Cortex of kidney (tissue), 1 donor: ENCODE measurements at places on chromosomes 4 and X.

DNA sequence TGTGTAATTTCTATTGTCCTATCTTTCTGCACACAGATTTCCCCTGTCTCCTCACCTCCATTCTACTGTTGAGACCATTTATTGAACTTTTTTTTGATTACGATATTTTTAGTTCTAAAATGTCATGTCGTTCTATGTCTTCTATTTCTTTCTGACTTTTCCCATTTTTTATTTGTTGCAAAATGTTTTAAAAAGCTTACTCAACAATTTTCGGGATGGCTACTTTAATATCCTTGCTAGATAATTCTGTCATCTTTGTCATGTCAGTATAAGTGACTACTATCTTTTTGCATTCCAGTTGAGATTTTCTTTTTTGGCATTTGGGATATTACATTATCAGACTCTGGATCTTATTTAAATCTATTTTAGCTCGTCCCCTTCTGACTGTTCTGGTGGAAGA lies 7.5 kb upstream of the DMD start:
- no peak for DNase-seq

DNA sequence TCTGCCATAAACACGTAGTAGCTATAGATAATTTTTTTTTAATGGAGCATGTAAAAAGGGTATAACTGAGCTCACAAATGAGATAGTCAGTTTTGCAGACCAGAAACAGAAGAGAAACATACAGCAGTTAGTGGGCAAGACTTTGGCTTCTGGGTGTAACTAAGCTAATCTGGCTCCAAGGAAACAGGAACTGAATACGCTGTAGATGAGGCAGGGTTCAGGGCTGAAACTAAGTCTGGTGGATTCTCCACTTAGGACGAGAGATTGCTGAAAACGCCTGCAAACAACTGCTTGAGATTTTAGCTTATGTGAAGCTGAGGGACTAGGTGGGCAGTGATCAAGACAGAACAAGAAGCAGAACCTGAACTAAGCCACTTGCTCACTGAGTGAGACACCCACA lies 91.7 kb downstream of the SMIM20 start:
- DNase-seq = no peak

DNA sequence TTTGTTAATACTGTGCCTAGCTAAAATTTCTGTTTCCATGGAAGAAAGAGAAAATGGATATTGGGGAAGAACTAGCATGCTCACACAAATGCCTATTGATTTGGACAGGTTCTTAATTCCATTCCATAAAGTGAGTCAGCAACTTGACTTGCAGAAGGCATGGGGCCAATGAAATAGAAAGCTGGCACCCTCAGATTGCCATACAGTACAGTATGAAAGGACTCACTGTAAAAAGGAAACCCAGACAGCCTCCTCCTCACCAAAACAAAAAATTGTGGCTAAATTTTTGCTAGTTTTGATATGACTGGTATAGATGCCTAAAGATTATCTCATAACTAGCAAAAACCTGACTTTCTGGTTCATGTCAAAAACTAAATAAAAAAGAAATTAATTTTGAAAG lies 11.2 kb upstream of the TAB3 start:
- no peak for DNase-seq

DNA sequence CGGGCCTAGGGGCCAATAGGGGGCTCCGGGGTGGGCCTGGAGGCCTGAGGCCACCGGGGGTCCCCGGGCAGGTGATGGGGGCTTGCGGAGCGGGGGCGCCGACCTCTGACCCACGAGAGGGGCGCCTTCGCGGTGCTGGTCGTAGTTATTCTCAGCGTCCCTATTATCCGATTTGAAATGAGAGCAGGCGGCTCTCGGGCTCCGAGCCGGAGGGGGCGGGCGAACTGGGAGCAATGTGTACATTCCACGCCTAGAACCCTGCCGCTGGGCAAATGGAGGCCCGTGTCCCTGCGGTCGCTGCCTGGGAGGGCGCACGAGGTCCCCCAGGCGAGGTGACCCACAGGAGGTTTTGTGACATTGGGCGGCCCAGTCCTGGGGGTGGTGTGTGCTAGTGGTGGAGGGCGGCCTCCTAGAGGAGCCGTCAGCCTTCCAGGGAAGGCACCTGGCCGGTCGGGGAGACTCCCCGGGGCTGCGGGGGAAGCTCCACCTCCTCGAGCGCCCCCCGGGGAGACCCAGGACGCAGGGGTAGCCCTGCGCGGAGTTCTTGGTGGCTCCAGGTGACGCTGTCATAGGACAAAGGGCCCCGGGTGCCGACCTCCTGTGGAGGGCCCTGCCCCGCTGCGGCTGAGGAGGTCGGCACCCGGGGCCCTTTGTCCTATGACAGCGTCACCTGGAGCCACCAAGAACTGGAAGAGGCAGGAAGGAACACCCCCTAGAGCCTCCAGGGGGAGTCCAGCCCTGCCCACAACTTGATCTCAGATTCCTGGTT lies 102.6 kb upstream of the PRKX start:
- no peak for DNase-seq

DNA sequence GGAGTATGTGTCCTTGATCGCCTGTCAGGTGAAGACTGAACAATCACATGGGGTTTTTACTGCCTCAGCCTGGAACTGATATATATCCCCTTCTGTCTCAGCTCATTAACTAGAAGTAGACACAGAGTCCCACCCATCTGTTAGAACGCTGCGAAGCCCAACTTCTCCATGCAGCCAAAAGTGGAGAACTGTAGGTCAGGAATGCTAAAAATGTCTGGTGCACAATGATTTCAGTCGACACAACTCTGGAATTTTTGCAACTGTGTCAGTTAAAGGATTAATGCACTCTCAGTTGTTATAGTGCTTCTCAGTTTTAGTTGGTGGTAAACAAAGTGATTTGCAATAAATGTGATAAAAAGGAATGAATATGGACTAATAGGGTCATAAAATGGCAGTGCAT lies 287.2 kb downstream of the INPP4B start:
- DNase-seq = no peak

GRCh38 chr4:146333187-146333894 lies 119.0 kb downstream of the REELD1 start:
- DNase-seq = no peak

DNA sequence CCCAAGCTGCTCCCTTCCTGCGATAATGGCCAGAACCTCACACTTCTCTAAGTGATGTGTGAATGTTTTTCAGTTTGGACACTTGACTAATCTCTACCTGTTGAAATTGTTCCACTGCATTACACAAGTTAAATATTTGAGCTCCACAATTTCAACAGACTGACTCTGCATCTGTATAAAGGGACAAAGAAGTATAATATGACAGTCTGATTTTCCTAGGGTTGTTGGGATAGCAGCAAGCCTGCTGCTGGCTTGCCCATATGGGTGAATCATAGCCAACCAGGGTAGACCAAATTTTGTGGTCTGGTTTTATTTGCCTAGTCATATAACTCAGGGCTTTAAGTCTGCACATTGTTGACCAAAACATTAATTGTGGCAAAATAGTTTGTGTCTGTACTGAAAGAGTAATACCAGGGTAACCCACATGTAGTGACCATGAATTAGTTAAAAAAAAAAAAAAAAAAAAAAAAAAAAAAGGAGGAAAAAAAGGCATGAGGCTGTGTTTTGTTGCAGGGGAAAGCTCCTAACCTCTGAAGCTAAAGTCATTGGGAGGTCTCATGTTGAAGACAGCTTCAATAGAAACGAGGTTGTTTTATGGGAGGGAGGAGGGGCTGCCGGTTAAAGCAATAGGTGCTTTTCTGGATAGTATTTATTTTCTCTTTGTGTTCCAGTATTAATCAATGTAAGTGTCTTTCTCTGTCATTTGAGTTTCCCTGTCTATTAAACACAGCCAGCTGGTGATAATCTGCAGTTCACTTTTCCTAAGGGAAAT lies 534.2 kb downstream of the RAB28 start:
- no peak for DNase-seq

GRCh38 chr4:20421603-20421985 lies 169.9 kb downstream of the SLIT2 start:
- DNase-seq = no peak

DNA sequence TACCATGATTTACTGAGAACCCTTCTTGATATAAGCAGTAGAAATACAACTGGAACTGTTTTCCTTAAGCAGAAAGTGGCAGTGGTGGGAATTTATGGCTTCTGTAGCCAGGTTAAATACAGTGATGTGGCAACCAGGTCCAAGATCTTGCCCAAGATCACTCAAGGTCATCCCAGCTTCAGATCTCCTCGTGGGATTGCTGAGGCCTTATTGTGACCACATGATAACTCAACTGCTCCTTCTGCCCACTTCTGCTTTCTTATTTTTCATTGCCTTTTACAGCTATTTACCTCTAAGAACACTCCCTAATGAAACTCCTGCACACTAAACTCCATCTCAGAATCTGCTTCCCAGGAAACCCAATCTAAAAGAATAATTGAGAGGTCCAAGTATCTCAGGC lies 12.4 kb upstream of the CYBB start:
- DNase-seq = no peak

DNA sequence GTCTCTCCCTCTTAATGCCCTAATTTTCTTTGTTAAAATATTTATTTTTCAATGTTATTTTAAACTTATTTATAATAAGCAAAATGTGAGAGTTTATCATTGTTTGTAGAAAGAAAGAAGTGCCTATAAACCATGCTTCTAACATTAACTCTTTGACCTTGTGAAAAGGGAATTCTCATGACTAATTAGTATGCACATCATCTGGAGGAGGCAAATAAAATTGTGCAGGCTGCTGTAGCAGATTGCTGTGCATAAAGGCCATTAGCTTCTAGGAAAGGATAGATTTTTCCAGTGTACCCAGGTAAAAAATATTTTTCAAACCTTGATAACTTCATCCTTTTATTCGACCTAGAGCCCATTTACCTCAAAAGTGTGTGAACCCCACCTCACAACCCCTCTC lies 84.6 kb upstream of the GUCY1A1 start:
- DNase-seq = no peak
